ENCODE measurements at places on chromosomes 5 and 9. TPM values are rescaled to one million over a fixed set of nuclear protein-coding genes. Genes with fewer than 3 reads are reported as not detected.

DNA sequence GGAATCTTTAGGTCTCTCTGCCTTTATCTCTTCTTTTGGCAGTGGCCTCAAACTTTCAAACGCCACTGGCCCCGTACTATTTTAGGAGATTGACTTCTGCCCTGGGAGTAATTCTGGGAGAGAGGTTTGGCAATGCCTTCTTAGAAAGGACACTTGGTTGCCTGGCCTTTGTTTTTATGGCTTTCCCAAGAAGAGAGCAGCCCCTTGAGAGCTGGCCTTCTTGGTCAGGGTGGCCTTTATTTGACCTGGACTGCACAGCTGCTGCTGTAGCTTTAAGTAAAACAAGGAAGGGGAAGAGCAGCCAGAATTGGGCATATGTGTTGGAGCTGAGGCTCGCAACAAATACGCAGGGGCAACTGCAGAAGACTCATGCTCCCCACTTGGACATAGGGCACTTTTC lies 60.8 kb downstream of the PTPN3 start:
- DNase-seq, result no peak
- H3K4me3 ChIP-seq, result no peak overlapping the region
- no peak overlapping the region for H3K27ac ChIP-seq

GMCL2 gene
- total RNA-seq, result not detected

FAM151B gene
- total RNA-seq, result 0.28 TPM

GRCh38 chr9:13220837-13221236 lies 58.7 kb downstream of the MPDZ start:
- no peak overlapping the region for H3K27ac ChIP-seq
- no peaks in the 10 kb centered on the region for H3K4me1 ChIP-seq
- no peak overlapping the region for H3K4me3 ChIP-seq
- DNase-seq, result no peak
- no peaks in the 10 kb centered on the region for H3K27me3 ChIP-seq

DNA sequence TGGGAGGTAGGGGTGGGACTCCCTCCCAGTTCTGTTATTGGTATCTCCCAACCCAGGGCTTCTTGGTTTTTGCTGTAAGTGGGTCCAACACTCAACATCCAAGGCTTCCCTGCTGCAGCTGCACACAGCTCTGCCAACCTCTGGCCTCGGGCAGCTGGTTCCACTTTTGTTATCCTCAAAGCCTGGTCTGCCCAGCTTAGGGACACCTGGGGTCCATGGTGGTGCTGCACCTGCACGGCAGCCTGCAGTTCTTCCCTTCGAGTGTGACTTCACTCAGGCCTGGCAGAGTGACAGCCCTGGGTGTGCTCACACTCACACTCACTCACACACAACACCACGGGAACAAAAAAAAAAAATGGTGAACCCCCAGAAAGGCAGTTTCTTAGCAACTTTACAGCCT lies 15.3 kb upstream of the SAP30L start:
- H3K27ac ChIP-seq, result no peak overlapping the region
- no peak for DNase-seq
- H3K36me3 ChIP-seq, result peaks cover 24% of the 10 kb centered on the region

SLC22A4 gene
- 0.10 TPM for total RNA-seq

HK3 gene
- 0.33 TPM for total RNA-seq

IL13 gene
- total RNA-seq, result 36.6 TPM

PCDHGA9 gene
- not detected for total RNA-seq

MOCS2 gene
- 26.9 TPM for total RNA-seq

- H3K27ac ChIP-seq, result no peak overlapping the region
- DNase-seq, result no peak
- no peaks in the 10 kb centered on the region for H3K4me1 ChIP-seq
- no peaks in the 10 kb centered on the region for H3K36me3 ChIP-seq
- no peak overlapping the region for H3K4me3 ChIP-seq
Observed at GRCh38 chr5:3343211-3343610, 252.4 kb upstream of the IRX1 start.
